ENCODE measurements at places on chromosomes 3 and 15. TPM values are rescaled to one million over a fixed set of nuclear protein-coding genes. Genes with fewer than 3 reads are reported as not detected.

DNA sequence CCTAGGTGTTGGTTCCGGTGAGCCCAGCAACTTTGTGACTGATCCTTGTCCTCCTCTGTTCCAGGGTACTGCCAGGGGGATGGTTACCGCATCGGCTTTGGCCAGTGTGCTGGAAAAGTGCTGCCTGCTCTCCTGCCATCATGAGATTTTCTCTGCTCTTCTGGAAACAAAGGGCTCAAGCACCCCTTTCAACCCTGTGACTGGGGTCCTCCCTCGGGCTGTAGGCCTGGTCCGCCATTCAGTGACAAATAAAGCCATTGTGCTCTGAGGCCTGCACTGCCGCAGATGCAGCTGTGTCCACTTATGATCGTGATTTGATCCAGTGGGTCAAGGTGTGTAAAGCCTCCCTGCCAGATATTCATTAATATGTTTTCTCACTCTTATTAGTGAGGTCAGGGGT lies 33.3 kb downstream of the FAH start:
- no peak for DNase-seq

- DNase-seq: no peak
These were observed 46.8 kb downstream of the MGLL start for GRCh38 chr3:127775398-127776109.

DNA sequence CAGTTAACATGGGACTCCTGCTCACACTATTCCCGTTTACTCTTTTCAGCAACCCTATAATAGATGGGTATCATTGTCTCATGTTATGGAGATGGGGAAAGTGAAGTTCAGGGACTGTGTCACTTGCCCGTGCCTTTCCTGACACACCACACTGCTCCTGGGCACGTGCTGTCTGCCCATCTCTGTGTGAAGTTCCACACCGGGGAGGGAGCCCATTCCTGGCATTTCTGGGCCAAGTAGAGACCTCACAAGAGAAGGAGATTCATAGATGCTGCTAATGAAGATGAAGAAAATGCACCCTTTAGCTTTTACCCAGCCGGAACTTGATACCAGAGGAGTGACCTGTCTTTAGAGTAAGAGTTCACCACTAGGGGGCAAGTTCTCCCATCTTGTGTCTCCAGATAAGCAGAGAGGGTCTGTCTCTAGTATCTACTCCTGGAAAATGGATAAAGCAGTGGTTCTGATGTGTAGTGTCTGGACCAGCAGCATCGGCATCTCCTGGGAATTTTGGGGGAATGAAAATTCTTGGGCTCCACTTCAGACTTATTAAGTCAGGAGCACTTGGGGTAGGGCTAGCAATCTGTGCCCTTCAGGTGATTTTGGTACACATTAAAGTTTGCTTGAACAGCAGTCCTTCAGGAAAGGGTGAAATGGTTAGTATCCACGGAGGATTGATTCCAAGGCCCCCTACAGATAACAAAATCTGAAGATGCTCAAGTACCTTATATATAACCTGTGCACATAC lies 2.0 kb upstream of the TOPBP1 start:
- peak; percentile 67 for DNase-seq

DNA sequence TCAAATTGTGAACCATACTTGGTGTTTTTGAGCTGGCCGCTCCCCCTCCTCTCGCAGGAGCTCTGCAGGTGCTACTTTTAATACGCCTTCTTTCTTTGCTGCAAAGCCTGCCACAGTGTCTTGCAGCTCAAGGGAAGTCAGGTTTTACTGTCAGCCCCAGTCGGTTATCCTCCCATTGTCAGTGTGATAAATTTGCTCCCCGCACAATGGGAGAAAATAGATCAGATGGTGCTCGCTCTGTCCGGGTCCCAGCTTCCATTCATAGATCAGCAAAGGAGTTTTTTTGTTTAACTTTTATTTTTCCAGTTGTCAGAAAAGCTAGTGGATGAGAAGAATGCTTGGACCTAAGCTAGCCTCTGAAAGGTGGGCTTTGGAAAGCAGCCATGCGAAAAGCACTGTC lies 207.7 kb downstream of the RYR3 start:
- DNase-seq: no peak

DNA sequence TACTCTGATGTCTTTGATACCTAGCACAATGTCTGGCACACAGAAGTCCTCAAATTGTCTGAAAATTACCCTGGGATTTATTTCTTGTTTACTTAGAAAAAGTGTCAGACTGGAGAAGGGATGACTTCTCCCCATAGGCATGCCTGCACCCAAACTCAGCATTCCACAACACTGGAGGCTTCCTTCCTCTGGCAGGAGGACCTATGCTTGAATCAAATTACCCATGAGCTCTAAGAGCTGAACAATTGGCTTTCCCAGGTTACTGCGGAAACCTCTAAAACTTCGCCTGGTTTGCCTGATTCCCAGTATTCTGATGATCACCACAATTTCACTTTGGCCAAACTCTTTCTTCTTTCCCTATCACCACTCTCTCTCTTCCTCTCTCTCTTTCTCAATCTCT lies 217.4 kb downstream of the DIPK2A start:
- no peak for DNase-seq

GRCh38 chr15:35064576-35065190 lies 20.4 kb downstream of the NANOGP8 start:
- no peak for DNase-seq

GRCh38 chr3:62073038-62073437 lies 300.3 kb downstream of the FEZF2 start:
- no peak for DNase-seq

Gene LOXL1
- polyA plus RNA-seq: 73.6 TPM

GRCh38 chr15:54514601-54515000 lies 536.4 kb downstream of the UNC13C start:
- DNase-seq: no peak

- DNase-seq: no peak
These were observed 71.0 kb downstream of the SETD5 start for GRCh38 chr3:9468460-9468859.

DNA sequence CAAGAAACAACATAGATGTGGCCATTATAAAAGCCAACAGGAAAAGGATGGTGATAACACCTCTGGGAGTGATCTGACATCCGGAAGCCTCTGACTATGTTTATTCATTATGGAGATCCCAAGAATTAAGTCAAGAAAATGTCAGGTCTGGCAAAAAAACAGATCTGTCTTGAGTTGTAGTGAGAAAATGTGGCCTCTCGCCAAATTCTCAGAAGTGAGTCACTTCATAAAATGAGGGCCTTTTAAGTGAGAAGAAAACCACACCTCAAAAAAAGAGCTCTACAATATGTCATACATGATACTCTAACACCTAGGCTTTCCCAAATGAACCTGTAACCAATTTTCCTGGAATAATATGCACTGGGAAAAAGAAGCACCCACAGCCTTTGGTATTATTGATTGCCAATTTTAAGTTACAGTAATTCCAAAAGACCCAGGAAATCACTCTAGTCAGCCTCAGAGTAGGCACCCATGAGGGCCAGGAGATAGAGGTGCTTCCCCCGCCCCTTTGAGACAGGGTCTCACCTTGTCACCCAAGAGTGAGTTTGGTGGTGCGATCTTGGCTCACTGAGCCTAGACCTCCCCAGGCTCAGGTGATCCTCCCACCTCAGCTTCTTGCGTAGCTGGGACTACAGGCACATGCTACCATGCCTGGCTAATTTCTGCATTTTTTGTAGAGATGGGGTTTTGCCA lies 38.0 kb downstream of the CCR3 start:
- no peak for DNase-seq

GRCh38 chr3:14422016-14422963 lies 19.9 kb downstream of the SLC6A6 start:
- DNase-seq: no peak

- peak; percentile 79 for DNase-seq
These were observed 237.1 kb downstream of the RYR3 start for GRCh38 chr15:33547876-33548275.

Gene INSYN1
- polyA plus RNA-seq: 19.3 TPM

Gene AMIGO3
- polyA plus RNA-seq: 2.5 TPM

GRCh38 chr3:10373686-10374261 lies 52.9 kb upstream of the SEC13 start:
- DNase-seq: no peak

Gene SATB1
- 34.0 TPM for polyA plus RNA-seq

DNA sequence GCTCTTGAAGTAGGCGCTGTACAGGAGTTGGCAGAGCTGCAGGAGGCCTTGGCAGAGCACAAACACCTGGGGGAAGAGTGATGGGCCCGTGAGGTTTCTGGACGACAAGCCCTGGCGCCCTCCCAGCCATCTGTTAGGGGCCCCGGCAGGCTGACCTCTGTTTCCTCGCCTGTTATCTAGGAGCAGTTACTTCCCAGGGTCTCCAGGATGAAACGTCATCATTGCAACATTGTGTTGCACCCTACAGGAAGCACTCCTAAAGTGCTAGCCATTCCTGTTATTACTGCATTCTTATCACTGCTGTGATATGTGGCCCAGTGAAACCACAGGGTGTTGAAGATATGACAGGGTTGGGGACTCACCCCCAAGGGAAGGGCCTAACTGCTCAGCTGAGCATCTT lies 50.2 kb downstream of the SLCO2A1 start:
- no peak for DNase-seq

Gene SCAMP5
- polyA plus RNA-seq: 30.2 TPM

DNA sequence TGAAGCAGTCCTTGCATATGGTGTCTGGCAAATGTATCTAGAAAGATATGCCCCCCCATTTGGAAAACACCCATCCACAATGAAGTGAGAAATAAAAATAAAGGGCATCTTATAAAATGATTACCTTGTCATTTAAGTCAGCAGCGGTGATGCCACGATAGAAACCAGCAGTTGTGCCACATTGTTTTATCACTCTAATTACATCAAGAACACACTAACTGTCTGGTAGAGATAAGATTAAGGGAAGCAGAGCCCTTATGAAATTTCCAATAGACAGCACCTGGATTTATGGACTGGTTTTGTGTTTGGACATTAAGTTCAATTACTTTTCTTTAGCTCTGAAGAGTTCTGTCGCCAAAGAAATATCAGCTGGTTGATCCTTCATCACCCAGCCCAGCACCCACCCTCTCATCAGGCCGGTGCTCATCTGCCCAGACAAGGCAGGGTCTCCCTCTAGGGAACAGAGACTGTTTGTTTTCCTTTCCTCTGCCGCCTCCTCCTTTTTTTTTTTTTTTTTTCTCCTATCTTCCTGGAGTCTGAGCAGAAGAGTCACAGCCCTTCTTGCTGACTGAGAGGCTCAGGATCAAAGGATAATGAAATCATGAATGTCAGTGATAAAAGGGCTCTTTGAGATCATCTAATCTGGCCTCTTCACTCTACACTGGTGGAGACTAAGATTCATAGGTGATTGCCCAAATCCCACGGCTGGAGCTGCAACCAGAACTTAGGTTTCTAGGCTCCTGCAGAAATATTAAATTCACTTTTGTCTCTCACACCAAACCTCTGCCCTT lies 464.1 kb downstream of the NTRK3 start:
- no peak for DNase-seq

- no peak for DNase-seq
These were observed 8.5 kb downstream of the PFKFB4 start for GRCh38 chr3:48548126-48548525.

GRCh38 chr3:59990915-59991314 lies 941.1 kb upstream of the CFAP20DC start:
- no peak for DNase-seq

Gene TLNRD1
- 12.2 TPM for polyA plus RNA-seq

All from renal pelvis (tissue), 12 donors.